ENCODE measurements at places on chromosomes 16 and 17.

DNA sequence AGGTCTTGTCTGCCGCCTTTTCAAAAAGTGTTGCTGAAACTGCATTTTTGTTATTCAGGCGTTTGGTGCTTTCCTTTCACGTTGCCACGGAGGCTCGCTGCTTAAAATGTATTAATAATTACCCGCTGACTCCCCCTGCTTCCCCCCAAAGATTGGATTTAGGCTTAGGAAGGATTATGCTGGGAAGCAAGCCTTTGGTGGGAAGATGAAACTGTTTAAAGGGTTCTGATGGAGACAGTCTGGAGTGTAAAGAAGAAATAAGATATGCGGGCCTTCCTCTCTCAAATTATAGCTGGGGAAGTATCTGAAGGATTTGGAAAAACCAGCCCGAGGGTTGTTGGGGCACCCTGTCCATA is 1.1 kb downstream of the KSR1 start:
- DNase-seq = no peak

GRCh38 chr17:34988644-34989043 is 8.3 kb downstream of the LIG3 start:
- DNase-seq = no peak

DNA sequence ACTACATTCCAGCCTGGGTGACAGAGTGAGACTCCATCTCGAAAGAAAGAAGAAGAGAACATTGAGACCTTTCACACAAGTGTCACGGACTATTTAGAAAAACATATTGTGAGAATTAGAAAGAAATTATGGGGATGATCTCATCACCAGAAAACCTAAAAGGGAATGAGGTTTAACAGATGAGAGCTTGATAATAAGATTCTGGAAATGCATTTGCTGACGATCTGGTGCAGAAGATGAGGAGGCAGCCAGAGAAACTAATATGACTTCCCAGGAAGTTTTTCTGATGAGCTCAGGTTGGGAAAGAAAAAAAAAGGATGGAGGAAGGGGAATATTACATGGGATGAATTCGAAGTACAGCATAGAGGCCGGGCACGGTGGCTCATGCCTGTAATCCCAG is 10.8 kb upstream of the APOH start:
- DNase-seq = no peak

- DNase-seq = no peak
These were observed 207.0 kb downstream of the FTO start for GRCh38 chr16:53910990-53911389.

DNA sequence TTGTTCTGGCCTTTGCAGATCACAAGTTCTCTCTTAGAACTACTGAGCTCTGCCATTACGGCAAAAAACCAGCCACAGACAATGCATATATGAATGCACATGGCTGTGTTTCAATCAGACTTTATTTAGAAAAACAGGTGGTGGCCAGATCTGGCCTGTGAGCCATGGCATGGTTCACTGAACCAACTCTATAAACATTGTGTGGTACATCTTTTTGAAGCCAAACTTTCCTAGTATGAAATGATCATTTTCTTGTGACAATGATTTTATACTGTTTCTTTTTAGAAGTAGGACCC is 65.9 kb upstream of the AMZ2 start:
- DNase-seq = peak; percentile 81

GRCh38 chr16:9365370-9365728 is 273.9 kb downstream of the HAPSTR1 start:
- DNase-seq = no peak

DNA sequence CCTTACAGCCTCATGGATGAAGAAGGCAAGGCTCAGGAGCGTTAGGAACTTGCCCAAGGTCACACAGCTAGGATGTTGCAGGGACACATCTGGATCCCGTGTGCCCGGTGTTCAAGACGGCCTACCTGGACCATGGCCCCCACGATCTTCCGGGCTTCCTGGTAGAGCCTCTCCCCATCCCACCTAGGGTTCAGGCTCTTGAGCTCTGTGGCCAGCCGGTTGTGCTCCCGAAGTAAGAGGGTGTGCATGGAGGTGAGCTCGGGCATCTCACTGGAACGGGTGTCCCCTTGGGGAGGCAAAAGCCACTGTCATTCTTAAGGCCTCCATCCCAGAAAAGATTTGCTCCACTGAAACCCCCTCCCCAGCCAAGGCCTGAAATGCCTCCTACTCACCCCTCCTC is 5.3 kb downstream of the MPO start:
- no peak for DNase-seq

- DNase-seq = no peak
These were observed 76.3 kb upstream of the ZNF469 start for GRCh38 chr16:88306411-88306810.
